ENCODE measurements at places on chromosomes 12 and 14.
A peak's percentile ranks its signal among the peaks of the same experiment; 100 is the strongest.

DNA sequence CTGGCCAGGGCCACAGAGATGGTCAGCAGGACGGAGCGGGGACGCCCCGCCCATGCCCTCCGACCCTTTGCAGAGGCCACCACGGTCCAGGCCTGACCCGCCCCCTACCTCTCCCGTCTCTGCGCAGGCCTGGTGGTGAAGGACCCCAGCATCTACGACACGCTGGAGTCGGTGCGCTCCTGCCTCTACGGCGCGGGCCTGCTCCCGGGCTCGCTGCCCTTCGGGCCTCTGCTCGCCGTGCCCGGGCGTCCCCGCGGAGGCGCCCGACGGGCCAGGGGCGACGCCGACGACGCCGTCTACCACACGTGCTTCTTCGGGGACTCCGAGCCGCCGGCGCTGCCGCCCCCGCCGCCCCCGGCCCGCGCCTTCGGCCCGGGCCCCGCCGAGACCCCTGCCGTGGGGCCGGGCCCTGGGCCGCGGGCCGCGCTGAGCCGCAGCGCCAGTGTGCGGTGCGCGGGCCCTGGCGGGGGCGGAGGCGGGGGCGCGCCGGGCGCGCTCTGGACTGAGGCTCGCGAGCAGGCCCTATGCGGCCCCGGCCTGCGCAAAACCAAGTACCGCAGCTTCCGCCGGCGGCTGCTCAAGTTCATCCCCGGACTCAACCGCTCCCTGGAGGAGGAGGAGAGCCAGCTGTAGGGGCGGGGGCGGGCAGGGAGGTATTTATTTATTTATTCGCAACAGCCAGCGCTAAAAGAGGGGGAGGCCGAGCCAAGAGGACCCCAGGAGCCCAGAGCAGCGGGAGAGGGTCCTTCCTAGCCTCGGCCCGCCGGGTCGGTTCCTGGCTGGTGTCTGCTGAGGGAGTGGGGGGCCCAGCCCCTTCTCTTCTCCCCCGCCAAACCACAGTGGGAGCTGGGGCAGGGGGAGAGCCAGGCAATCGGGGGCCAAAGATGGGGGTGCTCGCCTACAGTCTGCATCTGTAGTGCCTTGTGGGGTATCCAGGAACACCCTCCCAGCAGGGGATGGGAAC is 8.1 kb downstream of the TAMALIN start:
- no peak for DNase-seq

DNA sequence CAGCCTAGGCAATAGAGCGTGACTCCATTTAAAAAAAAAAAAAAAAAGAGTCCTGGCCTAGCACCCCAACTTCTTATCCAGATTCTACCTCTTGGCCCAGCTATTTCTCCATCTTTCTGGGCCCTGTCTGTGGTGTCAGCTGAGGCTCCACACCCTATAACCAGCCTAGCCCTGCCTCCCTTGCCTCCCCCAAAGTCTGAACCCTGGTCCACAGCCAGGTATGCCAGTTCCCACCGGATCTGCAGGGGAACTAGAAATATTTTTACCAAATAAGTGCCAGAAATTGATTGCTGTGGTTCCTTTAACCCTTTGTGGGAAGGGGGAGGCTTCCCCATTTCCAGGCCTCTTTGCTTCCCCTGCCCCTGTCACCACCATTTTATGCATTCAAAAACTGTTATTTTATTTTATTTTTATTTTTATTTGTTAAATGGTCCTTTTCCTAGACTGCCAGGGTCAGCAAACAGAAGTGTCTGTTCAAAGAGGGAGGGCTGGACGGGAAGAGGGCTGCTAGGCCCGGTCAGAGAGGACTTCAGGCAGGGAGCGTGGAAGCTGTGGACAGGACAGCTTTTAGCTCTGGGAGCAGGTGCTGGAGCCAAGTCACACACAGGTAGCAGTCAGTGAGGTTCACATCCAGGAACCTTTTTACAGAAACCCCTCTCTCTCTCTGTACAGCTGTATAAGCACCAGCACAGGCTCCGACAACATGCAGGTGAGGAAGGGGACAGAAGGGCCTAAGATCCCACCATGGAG is 23.2 kb downstream of the TTC9 start:
- no peak for DNase-seq

DNA sequence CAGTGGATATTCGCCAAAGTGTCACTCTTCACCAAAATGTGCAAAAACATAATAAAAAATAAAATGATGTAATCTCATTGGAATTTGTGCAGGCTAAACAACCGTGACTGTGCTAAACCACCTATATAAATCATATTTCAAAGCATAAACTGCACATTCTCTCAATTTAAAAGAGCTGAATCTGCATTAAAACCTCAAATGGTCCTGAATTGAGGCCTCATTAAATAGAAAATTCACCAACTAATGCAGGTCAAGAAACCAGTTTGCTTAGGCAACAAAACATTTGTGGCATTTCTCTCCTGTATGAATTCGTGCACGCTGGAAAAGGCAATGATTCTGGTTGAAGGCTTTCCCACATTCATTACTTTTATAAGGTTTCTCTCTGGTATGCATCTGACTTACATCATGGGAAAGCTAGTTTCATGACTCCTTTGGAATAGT is 80.1 kb upstream of the IFNG-AS1 start:
- DNase-seq, result no peak

- no peak for DNase-seq
These were observed 83.0 kb upstream of the CCDC196 start for GRCh38 chr14:66403183-66403582.

DNA sequence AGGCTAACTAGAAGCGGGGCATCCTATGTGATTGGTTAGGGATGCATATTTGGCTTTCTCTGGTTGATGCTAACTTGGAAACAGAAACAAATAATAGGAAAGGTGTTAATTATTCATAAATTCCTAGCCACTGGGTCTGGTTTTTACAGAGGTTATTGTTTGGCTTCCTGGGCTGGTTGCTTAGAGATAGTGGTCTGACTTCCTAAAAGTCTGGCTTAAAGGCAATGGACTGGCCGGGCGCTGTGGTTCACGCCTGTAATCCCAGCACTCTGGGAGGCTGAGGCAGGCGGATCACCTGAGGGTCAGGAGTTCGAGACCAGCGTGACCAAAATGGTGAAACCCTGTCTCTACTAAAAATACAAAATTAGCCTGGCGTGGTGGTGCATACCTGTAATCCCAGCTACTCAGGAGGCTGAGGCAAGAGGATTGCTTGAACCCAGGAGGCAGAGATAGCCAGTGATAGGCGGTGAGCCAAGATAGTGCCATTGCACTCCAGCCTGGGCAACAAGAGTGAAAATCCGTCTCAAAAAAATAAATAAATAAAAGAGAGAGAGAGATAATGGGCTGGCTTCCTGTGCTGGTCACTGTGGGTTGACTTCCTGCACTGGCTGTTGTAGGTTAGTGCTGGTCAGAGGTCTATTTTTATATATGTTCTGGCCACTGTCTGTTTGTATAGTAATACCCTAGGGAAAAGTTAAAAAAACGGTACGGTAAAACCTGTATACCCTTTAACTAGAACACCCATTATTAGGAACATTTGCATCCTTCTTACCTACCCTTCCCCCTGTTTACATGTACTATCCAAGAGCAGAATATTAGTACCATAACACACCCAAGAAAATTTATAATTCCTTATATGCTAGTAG is 24.1 kb downstream of the OR6S1 start:
- DNase-seq, result no peak

GRCh38 chr12:115710104-115710564 is 567.4 kb downstream of the MED13L start:
- DNase-seq, result no peak

- peak; percentile 43 for DNase-seq
These were observed 16.1 kb downstream of the BCL11B start for GRCh38 chr14:99255621-99256482.

DNA sequence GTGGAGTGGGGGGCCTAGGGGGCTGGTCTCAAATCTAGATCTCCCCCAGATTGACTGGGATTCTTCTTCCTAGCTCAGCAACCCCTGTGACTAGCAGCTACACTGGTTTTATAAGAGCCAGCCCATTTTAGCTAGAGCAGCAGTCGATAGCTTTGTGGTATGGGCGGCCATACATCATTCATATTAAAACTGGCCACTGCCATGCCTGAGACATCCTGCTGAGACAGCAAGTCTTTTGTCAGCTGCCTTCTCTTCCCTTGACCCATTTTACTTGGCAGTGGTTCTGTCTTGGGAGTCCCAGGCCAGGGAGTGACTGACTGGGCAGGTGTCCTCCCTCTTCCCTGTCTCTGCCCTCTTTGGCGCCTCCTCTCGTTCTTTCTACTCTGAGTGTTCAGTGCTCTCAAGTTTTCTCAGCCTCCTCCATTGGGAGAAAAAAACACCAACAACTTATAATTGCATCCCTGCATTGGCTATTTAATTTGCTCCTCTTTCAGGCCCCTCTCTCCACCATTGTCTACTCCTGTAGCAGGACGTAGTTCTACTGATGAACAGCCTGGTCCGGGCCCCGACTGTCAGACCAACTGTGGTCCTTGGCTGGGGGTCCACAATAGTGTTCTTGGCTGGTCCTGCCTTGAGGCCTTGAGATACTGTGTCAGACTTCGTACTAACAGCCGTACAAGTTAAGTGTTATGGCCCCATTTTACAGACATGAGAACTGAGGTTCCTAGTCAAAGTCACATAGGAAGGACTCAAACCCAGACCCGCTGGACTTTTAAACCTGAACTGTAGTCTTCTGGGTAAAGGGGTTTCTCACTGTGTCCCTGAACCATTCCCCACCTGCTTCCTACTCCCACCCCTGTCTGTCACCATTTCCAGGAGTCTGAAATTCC is 18.3 kb upstream of the JDP2 start:
- DNase-seq, result no peak

DNA sequence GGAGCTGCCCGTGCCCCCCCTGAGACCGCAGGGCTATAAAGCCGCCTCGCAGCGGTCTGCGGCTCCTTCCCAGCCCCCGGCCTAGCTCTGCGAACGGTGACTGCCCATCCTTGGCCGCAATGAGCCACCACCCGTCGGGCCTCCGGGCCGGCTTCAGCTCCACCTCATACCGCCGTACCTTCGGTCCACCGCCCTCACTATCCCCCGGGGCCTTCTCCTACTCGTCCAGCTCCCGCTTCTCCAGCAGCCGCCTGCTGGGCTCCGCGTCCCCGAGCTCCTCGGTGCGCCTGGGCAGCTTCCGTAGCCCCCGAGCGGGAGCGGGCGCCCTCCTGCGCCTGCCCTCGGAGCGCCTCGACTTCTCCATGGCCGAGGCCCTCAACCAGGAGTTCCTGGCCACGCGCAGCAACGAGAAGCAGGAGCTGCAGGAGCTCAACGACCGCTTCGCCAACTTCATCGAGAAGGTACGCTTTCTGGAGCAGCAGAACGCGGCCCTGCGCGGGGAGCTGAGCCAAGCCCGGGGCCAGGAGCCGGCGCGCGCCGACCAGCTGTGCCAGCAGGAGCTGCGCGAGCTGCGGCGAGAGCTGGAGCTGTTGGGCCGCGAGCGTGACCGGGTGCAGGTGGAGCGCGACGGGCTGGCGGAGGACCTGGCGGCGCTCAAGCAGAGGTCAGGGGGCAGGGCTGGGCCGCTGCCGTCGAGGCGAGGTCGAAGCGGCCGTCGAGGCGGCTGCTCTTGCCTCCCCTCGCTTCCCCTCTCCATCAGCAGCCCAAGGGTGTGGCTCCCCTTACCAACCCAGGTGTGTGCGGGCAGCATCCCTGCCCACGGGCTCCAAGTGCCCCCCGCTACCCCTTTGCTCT is at the start of gene PRPH:
TSS of gene PRPH (plus strand) at position 66 of the 855 bp plus-strand sequence. CDS start at position 120, 54 bp downstream.
- DNase-seq, result peak; percentile 31

- DNase-seq, result no peak
These were observed 71.2 kb downstream of the KSR2 start for GRCh38 chr12:117897372-117898161.

- DNase-seq, result no peak
These were observed 175.6 kb downstream of the DUSP6 start for GRCh38 chr12:89176676-89177075.

- DNase-seq, result no peak
These were observed 124.1 kb downstream of the PAPOLA start for GRCh38 chr14:96626121-96626768.

DNA sequence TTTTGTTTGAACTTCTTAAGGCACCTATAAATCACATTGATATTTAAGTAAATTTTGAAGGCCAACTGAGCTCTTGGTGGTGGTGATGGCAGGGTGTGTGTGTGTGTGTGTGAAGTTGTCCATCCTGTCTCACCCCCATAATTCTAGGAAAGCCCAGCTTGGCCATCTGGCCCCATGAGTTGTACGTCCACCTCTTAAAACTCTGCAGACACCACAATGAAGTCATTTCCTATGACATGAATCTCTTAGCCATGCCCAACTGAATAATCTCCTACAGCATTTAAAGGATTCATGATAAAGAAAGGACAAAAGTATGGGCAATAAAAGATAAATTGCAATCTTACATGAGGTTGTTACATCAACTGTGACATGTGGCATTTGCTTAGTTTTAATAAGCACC is 123.4 kb downstream of the TTC7B start:
- DNase-seq, result no peak

DNA sequence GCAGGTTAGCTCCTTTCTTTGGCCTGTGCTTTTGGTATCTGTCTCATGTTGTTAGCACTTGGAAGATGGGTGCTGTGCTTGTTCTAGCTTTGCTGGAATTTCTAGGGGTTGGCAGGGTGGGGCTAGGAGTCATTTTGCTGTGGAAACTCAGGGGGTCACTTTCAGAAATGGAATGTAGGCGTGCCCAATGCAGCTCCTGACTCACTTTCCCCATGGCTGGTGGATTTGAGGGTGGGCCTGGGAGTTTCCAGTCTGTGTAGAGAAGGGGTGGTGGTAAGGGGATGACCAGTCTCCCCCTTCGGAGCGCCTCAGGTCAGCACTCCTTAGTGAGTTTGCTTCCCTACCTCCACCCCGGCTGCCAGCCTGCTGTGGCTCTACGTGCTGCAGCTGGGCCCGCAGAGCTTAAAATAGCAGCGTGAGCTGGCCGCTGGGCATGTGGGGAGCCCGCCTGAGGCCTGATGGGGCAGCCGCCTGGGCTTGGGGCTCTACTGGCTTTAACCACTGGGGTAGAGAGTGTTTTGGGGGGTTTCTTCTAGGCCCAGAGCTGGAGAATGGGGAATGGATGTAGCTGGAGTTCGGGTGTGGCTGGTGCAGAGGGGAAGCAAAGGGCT is 108.2 kb downstream of the TSPAN9 start:
- no peak for DNase-seq

GRCh38 chr12:117836999-117837736 is 131.6 kb downstream of the KSR2 start:
- peak; percentile 73 for DNase-seq

GRCh38 chr12:103908877-103909276 is 21.3 kb upstream of the HSP90B1 start:
- no peak for DNase-seq

GRCh38 chr12:113782873-113783272 is 183.3 kb downstream of the RBM19 start:
- DNase-seq, result no peak

DNA sequence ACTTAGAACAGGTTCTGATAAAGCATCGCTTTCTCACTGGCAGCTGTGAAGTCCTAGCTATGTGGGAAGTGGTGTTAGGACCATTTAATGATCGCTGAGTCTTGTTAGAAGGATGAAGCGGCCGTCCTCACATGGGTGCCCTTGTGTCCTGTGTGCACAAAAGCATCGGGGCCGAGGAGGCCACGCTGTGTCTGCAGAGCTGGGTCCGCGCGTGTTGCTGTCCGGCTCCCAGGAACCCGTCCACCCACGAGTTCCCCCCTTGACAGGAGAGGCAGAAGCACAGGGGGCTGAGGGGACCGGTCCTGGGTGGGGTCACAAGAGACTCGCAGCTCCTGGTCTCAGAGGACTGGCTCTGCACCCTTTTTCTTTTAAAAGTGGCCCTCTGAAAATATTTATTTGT is 90.4 kb downstream of the ADGRD1 start:
- DNase-seq, result no peak

- DNase-seq, result no peak
These were observed 48.5 kb upstream of the LIN7A start for GRCh38 chr12:80986224-80986623.
